Activated T-cell treated with anti-CD3 and anti-CD28 coated beads, Interleukin-2, amount 50 U/mL, for 72 hours (primary cell): ENCODE measurements at places on chromosomes 5 and 9. TPM values are rescaled to one million over a fixed set of nuclear protein-coding genes. Genes with fewer than 3 reads are reported as not detected.
A peak's percentile ranks its signal among the peaks of the same experiment; 100 is the strongest.

DNA sequence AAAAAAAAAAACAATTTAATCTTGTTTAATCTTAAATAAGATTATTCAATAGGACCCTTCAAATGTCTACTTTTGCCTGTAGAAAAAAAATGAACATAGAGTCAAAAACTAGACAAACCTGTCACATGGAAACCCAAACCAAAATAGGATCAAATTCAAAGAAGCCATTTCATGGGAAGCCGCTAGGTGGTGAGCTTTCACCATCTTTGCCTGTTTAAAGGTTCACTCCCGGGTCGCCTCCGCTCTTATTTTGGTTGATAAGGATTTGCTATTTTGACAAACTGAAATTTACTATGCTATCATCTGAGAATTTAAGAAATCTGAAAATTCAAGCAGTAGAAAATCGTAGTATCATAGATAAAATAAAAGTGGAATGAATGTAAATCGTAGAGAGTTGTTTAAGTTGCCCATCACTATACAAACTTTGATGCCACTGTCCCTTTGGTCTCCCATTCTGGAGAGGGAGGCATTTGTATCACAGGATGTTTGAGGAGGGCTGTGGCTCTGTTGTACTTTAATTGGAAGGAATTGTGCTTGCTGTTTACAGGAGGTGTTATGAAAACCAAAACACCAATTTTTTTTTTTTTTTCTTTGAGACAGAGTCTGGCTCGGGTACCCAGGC lies 43.5 kb upstream of the DNAH5 start:
- peak; percentile 26 for DNase-seq
- H3K27ac ChIP-seq = no peak overlapping the region
- no peaks in the 10 kb centered on the region for H3K36me3 ChIP-seq

GRCh38 chr5:84816746-84817547 lies 432.3 kb upstream of the EDIL3 start:
- no peaks in the 10 kb centered on the region for H3K27me3 ChIP-seq
- no peak overlapping the region for H3K27ac ChIP-seq
- H3K36me3 ChIP-seq = no peaks in the 10 kb centered on the region
- no peaks in the 10 kb centered on the region for H3K4me1 ChIP-seq
- DNase-seq = no peak

DNA sequence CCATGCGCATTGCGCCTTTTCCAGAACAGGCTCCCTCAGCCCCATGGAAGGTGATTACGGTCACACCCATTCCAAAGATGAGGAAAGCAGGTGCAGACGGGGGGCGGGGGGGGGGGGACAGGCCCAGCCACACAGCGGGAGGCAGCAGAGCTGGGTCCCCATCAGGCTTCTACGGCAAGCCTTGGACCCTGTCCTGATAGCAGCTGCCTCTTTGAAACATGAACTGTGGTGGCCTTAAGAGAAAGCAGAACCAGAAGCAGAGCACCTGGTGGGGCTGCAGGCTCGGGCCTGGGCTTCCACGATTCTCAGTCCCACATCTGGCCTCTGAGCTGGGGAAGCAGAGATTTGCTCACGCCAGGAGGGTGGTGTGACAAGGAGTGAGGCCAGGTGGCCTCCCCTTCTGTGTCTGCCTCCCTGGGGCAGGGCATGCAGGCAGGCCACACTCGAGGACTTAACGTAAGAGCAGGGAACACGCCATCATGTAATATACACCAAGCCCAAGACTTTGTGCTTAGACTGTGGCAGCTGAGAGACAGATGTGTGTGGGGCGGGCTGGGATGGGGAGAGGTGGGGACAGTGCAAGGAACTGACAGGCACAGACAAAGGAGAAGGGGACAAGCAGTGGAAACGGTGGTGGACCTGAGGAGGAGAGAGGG lies 14.2 kb upstream of the PHYKPL start:
- H3K4me3 ChIP-seq = no peak overlapping the region
- no peaks in the 10 kb centered on the region for H3K27me3 ChIP-seq
- peaks cover 18% of the 10 kb centered on the region for H3K4me1 ChIP-seq
- H3K27ac ChIP-seq = no peak overlapping the region
- H3K36me3 ChIP-seq = no peaks in the 10 kb centered on the region

DNA sequence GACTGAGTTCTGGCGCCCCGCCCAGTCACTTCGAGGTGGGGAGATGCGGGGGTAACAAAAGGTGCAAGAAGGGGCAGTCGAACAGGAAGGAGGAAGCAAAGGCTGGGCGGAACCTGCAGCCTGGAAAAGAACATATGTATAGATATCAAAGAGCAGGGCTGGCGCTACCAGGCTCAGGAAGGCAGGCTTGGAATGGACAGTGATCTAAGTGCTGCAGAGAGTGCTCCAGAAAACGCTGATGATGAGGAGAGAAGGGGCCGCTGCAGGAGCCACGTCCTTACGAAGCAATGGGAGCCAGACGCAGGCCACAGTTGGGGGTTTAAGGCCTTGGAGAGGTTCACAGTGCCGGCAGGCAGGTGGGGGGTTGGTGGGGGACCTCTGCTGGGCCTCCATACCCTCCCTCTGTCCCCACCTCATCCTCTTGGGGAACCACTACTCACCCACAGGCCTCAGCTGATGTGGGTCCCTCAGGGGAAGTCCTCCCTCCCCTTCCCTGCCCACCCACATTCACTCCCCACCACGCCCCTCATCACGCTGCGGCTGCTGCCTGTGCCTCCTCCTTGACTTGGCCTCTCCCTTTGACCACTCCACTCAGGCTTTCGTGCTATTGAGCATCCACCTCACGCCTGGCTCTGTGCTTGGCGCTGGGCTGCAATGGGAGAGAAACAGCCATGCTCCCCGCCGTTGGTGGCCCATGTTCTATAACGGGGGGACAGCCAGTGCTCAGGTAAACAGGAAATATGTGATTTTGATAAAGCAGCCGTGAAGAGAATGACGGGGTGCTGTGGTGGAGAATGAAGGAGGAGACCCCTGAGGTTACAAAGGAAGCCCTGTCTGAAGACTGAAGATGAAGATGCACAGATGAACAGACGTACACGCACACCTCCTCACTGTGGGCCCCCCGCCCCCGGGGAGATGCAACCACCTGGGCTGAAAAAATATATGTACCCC lies 40.5 kb upstream of the RPL26L1 start:
- H3K27me3 ChIP-seq = no peaks in the 10 kb centered on the region
- peak; percentile 4 for DNase-seq
- peak overlapping the region; percentile 39 for H3K4me3 ChIP-seq
- H3K27ac ChIP-seq = peak overlapping the region; percentile 45
- H3K36me3 ChIP-seq = no peaks in the 10 kb centered on the region
- peaks cover 9% of the 10 kb centered on the region for H3K4me1 ChIP-seq

GRCh38 chr5:150114773-150115408 lies 28.5 kb upstream of the CSF1R start:
- no peaks in the 10 kb centered on the region for H3K27me3 ChIP-seq
- H3K27ac ChIP-seq = no peak overlapping the region
- H3K4me3 ChIP-seq = no peak overlapping the region
- no peaks in the 10 kb centered on the region for H3K4me1 ChIP-seq
- no peaks in the 10 kb centered on the region for H3K36me3 ChIP-seq

DNA sequence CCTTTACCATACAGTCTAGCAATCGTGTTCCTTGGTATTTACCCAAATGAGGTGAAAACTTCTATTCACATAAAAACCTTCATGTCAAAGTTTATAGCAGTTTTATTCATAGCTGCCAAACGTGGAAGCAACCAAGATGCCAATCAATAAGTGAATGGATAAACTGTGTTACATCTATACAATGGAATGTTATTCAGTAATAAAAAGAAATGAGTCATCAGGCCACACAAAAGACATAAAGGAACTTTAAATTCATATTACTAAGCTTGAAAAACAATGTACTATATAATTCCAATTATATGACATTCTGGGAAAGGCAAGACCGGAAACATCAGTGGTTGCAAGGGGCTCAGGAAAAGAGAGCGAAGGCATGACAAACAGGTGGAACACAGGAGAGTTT lies 679.9 kb downstream of the ISL1 start:
- no peak for DNase-seq
- no peak overlapping the region for H3K27ac ChIP-seq
- H3K4me3 ChIP-seq = no peak overlapping the region

- H3K36me3 ChIP-seq = no peaks in the 10 kb centered on the region
- H3K4me1 ChIP-seq = peaks cover 30% of the 10 kb centered on the region
- DNase-seq = no peak
- H3K27ac ChIP-seq = peak overlapping the region; percentile 75
Measured at GRCh38 chr9:4238522-4238921, 61.3 kb downstream of the GLIS3 start.

DNA sequence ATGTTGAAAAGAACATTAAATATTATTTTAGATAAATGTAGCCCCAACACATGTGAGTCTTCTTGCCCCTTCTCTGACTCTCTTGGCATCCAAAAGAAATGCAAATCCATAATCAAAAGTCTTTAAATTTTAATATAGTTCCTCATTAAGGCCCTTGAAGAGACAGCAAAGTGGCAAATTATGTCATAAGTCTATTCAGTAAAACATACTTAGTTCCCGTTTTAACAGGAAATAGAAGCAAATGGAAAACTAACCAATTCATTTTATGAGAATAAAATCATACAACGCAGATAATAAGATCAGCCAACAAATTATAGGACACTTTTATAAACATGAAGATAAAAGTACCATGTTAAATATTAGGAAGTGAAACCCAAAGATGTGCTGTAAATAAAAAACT lies 20.1 kb upstream of the IFNB1 start:
- H3K4me3 ChIP-seq = no peak overlapping the region
- H3K36me3 ChIP-seq = peaks cover 3% of the 10 kb centered on the region
- peaks cover 37% of the 10 kb centered on the region for H3K4me1 ChIP-seq
- no peaks in the 10 kb centered on the region for H3K27me3 ChIP-seq

DNA sequence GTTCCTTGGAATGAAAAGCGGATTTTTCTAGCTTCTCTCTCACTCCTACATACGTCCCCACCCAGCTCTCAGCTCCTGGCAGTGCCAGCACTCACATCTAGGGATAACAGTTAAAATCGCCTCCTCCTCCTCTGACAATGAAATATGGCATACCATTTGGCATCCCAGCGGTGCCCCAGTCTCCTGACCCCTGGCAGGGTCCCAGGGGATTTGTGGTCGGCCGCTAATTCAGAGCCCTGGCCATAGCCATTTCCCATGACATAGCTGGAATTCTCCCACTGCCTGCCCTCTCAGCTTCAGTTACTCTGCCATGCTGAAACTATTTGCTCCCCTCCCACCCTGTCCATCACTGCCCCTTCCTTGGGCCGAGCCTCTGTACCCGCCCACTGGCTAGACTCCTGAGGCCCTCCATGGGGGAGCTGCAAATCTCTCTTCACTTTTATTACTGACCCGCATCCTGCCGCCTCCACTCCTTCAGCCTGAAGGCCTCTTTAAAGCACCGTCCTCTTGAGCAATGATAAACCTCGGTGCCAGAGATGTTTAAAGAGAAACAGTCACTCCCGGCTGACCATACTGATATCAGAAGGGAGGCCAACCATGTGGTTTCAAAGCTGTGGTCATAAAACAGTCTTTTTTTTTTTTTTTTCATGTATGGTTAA lies 139.8 kb downstream of the SLIT3 start:
- no peak for DNase-seq
- no peak overlapping the region for H3K4me3 ChIP-seq

GRCh38 chr9:131927091-131927490 lies 152.6 kb downstream of the MED27 start:
- no peak for DNase-seq
- no peak overlapping the region for H3K4me3 ChIP-seq
- no peaks in the 10 kb centered on the region for H3K36me3 ChIP-seq
- peaks cover 6% of the 10 kb centered on the region for H3K4me1 ChIP-seq

GRCh38 chr5:102971676-102972293 lies 148.2 kb downstream of the GIN1 start:
- no peak overlapping the region for H3K4me3 ChIP-seq
- H3K27me3 ChIP-seq = no peaks in the 10 kb centered on the region
- H3K27ac ChIP-seq = no peak overlapping the region
- no peaks in the 10 kb centered on the region for H3K4me1 ChIP-seq

GRCh38 chr5:137221943-137222342 lies 277.2 kb downstream of the SPOCK1 start:
- no peaks in the 10 kb centered on the region for H3K36me3 ChIP-seq
- no peak overlapping the region for H3K27ac ChIP-seq
- no peaks in the 10 kb centered on the region for H3K4me1 ChIP-seq
- no peak for DNase-seq
- H3K27me3 ChIP-seq = no peaks in the 10 kb centered on the region
- no peak overlapping the region for H3K4me3 ChIP-seq

GRCh38 chr9:37422289-37423104 lies at the start of gene GRHPR:
GRHPR (plus strand) TSS chr9:37422696; CDS start chr9:37422751, 55 bp downstream.
- H3K36me3 ChIP-seq = peaks cover 19% of the 10 kb centered on the region
- peaks cover 22% of the 10 kb centered on the region for H3K4me1 ChIP-seq
- DNase-seq = peak; percentile 94
- no peaks in the 10 kb centered on the region for H3K27me3 ChIP-seq
- H3K4me3 ChIP-seq = peak within 1 kb of the TSS; percentile 99
- peak within 1 kb of the TSS; percentile 96 for H3K27ac ChIP-seq

- peak overlapping the region; percentile 99 for H3K27ac ChIP-seq
- H3K36me3 ChIP-seq = peaks cover 10% of the 10 kb centered on the region
- H3K4me1 ChIP-seq = peaks cover 92% of the 10 kb centered on the region
- H3K4me3 ChIP-seq = peak overlapping the region; percentile 78
- peak; percentile 94 for DNase-seq
Measured at GRCh38 chr9:91193658-91194391, 167.9 kb downstream of the AUH start.

DNA sequence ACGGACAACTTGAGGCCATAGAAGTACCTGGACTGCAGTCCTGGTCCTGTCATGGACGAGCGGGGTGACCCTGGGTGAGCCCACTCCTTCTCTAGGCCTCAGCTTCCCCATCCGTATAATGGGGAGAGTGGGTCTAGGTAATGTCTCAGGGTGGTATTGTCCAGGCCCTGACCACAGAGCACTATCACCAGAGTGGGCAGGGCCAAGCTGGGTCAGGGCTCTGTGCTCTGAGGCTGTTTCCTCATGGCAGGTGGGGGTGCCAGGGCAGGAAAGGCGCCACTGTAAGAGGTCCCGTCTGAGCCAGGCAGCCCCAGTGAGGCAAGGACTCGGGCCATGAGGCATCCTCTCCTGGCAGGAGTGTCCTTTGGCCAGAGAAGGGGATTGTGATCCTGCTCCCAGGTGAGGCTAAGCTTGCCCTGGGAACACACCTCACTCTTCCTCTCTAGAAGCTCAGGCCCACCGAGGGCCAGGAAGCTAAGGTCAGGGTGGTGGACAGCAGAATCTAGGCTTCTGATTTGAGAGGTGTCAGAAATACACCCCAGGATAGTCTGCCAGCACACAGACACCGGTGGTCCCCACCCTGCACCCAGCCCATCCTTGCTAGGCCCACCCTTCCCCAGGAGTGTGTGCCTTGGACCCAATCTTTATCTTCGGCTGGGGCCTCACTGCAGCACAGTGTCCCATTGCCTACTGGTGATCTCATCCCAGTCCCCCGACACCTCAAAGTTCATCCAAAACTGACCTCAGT lies 1.5 kb upstream of the MYOZ3 start:
- DNase-seq = no peak
- H3K36me3 ChIP-seq = no peaks in the 10 kb centered on the region
- no peak overlapping the region for H3K27ac ChIP-seq
- no peaks in the 10 kb centered on the region for H3K4me1 ChIP-seq
- H3K27me3 ChIP-seq = no peaks in the 10 kb centered on the region

The IL13 gene
- total RNA-seq = 8.0 TPM

The GFI1B gene
- not detected for total RNA-seq

The IL17B gene
- not detected for total RNA-seq

The CCDC183 gene
- 0.46 TPM for total RNA-seq

The POU5F2 gene
- total RNA-seq = 0.93 TPM
